BE2C (cell line): ENCODE measurements at places on chromosomes 2 and 18.

- no peak for DNase-seq
Observed at GRCh38 chr2:236659758-236660150, 90.1 kb downstream of the ACKR3 start.

DNA sequence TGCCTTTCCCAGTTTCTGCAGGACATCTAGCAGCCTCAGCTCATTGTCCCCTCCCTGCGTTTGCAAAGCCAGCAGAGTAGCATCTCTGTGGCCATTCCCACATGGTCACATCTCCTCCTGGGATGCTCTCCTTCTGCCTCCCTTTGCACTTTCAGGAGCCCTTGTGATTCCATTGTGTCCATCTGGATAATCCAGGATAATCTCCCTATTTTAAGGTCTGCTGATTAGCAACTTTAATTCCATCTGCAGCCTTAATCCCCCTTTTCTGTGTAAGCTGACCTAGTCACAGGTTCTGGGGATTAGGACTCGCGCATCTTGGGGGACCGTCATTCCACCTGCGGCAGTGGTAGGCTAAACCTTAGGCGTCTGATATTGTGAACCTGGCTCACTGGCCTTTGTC lies 70.7 kb downstream of the NEDD4L start:
- no peak for DNase-seq

DNA sequence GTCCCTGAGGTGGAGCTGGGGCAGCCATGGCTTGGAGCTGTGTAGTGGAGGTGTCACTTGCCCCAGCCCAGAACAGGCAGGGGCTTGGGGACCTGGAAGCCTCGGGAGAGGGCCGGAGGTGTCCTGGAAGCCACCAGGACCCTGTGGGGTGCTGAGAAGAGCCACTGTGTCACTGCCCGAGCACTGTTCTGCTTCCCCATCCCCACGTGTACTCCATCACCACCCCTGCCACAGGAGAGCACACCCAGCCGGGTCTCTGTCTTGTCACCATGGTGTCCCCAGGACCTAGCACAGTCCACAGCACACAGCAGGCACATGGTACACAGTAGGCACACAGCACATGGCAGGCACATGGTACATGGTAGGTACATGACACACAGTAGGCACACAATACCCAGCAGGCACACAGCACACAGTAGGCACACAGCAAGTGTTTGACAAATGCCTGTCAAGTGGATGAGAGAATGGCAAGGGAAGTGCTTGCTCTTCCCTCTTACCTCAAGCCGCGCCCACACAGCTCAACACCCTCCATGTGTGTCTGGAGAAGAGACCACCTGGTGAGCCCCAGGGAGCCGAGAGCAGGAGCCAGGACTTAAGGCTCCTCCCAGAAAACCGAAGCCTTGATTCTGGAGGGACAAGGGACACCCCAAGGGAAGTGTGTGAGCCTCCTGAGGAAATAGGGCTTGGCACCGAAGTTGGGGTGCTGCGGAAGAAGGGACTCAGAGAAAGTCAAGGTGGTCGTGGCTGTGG lies 13.3 kb downstream of the MBP start:
- no peak for DNase-seq

DNA sequence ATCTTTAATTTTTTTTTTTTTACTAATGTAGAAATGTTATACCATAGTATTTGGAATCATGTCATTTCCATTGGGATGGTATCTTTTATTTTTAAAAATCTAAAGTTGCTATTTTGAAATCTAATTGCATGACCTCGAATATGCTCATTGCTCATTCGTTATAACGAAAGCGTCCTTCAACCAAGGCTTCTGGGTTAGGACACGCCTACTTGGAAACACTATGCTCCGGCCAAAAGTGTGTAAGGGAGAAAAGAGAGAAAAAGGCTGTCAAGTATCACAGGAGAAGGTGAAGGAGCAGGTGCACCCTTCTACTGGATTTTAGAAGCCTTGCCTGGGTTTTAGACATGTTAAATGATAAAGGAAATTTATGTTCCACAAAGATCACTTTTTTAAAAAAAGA lies 465.9 kb upstream of the ID2 start:
- no peak for DNase-seq

GRCh38 chr18:77084688-77085035 lies 47.9 kb downstream of the MBP start:
- DNase-seq = no peak

GRCh38 chr18:64233851-64234250 lies 85.0 kb upstream of the LINC00305 start:
- no peak for DNase-seq

DNA sequence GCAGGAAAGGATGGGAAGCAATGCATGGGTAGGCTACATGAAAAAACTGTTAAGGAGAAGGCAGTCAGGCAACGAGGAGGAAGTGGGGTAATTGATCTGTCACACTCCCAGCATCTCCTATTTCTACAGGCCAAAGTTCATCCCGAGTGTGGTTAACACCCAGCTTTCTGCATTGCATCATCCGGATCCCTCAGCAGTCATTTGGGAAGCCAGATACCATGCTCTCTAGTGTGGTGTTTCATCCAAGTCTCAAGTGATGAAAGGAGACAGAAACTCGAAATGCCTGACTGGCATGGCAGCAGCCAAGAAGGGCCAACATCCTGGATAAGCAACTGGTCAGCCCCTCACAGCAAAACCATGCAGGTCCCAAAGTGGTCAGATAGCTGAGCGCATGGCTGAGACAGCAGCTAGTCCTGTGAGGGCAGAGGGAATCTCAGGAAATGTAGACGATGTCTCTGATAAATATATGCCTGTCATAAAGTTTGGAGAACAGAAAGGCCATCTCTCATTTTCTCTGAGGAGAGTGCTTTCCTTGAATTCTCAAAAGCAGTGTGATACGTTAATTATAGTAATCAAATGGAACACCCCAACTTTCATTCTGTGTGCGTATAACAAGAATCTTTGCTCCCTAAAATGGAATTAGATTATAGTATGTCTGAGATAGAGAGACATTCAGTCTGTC lies 24.8 kb upstream of the HNRNPA3 start:
- DNase-seq = no peak

DNA sequence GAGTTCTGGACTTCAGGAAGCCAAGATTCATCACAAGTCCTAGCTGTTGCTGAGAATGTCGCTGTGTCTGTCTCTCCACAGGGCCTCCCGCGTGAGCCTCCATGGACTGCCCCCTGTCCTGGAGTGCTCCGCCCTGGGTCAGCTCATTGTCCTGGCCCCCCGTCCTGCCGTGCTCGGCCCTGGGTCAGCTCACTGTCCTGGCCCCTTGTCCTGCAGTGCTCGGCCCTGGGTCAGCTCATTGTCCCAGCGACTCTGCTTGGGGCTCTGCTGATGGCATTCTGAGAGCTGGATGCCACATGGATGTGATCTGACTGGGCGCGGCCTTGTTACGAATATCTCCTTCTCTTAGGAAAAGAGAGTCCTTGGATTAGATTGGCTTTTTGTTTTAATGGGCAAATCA lies 78.5 kb downstream of the EIPR1 start:
- DNase-seq = no peak

DNA sequence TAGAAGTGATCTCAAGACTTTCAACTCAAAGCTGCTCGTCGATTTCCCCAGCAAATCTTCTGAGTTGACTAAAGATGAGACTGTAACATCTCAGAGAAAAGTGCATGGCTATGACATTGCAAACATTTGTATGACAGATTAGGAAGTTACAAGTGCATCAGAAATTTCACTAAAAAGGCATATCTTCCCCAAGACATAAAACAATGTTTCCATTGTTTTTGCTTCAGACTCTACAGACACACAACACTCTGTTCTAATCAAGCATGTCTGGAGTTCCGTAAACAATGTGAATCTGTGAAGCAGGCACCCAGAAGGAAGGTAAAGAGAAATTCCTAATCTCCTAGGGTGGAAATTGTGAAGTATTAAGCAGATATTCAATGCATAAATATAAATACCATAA lies 144.6 kb upstream of the LYPD1 start:
- DNase-seq = no peak

DNA sequence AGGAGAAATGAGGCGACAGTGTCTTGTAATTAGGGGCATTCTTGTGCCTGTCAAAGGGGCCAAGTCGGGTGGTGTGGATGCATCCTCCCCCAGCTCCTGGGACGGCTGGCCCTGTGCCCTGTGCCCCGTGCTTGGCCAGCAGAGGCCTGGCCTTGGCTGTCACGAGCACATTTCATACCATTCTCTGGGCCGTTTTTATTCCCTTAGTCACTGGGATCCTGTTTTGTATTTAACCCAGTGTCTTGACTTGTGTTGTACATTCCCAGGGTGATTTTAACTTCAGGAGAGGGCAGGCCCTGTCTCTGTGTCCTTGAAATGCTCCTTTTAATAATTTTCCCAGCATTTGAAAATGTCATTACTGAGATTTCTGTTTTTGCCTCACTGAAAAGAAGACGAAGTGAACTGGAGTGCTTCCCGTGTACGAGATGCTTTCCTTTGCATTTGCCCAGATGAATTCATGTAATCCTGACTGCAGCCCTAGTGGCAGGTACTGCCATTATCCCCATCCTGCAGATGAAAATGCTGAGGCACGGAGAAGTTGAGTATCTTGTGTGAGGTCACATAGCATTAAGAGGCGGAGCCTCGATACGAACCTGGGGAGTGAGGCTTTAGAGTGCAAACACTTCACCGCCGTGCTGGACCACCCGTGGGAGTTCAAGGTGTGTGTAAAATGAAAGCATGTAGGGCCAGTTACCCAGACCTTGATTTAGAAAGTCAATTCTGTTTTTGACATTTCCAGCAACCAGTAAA lies 57.0 kb downstream of the SH3RF3 start:
- DNase-seq = no peak

GRCh38 chr18:35502052-35502451 lies 4.3 kb upstream of the INO80C start:
- no peak for DNase-seq

GRCh38 chr2:210162466-210163124 lies 8.6 kb downstream of the KANSL1L start:
- DNase-seq = no peak

DNA sequence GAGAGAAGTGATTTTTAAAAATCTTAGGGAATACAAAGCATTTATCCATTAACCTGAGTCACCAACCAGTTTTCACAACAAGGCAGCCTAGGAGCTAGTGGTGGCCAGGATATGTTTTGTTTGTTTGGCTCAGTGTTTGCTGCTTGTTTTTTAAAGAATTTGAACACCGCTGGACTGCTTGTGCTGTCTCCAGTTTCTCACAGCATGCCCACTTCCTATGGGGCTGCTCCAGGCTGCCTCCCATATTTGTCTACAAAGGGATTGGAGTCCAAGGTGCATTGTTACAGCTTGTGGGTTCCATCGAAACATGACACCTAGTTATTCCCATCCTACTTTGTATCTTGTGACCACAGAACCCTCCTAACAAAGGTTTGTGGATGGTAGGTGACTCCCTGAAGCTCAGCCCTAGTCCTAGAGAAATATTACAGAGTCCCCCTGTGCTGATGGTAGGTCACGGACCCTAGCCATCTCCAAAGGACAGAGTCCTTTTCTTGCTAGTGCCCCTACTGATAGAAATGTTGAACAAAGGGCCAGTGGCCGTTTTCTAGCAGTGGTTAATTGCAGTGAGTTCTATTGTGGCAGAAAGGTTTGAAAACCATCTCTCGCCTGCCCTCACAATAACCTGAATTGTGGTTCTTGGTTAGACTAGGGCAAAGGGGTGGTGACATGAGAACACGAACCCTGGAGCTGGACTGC lies 23.2 kb downstream of the GPR39 start:
- DNase-seq = no peak

DNA sequence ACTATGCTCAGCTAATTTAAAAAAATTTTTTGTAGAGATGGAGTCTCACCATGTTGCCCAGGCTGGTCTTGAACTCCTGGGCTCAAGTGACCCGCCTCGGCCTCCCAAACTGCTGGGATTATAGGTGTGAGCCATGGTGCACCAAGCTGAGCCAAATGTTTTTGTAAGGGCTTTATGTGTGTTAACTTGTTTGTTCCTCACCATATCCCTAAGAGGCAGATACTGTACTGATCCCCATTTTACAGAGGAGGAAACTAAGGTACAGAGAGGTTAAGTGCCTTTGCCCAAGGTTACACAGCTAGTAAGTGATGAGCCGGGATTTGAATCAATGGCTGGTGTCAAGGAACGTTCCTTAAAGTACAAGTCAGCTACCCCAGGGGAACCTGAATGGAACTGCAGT lies 85.3 kb upstream of the KLF7 start:
- DNase-seq = no peak

DNA sequence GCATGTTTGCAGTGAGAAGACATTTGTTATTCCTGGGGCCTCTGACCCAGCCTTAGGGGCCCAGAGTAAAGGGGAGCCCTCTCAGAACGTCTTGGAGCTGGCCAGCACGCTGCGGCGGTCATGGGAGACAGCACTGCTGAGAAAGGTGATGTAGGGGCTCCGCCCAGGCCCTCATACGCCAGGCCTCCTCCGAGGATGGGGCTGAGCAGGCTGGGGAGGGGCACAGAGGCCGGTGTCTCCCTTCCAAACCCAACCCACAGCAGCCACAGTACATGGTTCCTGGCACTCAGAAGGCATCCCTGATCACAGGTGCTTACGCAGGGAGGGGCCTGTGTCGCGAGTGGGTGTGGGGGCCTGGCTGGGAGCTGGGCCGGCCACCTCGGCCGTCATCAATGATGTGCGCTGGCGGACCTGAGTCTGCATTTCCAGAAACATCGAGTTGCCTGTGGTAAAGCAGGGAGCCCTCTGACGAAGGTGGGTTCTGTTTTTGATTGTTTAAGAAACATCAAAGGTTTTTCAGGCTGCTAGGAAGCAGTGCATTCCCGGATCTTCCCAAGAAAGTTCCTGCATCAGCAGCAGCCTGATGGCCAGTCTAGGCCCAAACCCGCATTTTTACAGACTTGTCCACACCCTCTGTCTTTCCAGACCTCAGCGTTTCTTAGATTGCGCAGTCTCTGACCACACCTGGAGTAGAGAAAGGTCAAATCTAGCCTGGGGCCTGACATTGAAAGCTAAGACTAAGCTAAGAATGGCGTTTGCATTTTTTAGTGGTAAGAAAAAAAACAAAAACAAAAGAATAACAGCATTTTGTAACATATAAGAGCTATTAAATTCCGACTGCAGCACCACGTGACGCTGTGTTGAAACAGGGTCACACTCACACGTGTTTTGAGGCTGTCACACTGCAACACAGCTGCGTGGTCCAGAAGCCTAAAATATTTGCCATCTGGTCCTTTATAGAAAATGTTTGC lies 51.2 kb upstream of the PXDN start:
- no peak for DNase-seq

DNA sequence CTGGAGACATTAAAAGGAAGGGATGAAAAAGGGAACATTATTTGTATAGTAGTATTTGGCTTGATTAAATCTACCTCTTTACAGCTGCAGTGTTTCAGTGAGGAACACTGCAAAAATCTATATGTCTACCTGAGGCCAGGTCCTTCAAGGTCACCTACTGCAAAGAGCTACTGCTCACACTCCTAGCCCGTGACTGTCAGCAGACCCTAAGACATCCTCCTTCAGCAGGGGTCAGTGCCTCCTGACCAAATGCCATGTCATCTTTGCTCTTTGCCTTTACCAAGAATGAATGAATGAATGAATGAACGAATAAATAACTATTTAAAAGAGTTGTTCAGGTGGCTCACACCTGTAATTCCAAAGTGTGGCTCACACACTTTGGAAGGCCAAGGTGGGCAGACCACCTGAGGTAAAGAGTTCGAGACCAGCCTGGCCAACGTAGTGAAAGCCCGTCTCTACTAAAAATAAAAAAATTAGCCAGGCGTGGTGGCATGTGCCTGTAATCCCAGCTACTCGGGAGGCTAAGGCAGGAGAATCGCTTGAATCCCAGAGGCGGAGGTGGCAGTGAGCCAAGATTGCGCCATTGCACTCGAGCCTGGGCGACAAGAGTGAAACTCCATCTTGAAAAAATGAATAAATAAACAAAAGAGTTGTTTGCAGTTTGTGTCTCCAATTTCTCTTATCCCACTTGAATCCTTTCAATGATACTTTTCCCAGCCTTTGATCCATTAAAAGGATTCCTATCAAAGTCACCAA lies 84.3 kb upstream of the GRB14 start:
- DNase-seq = no peak

GRCh38 chr2:165456027-165456426 lies 13.5 kb upstream of the CSRNP3 start:
- no peak for DNase-seq
